Retinal pigment epithelial cell (primary cell): ENCODE measurements at places on chromosomes 2 and 18.

DNA sequence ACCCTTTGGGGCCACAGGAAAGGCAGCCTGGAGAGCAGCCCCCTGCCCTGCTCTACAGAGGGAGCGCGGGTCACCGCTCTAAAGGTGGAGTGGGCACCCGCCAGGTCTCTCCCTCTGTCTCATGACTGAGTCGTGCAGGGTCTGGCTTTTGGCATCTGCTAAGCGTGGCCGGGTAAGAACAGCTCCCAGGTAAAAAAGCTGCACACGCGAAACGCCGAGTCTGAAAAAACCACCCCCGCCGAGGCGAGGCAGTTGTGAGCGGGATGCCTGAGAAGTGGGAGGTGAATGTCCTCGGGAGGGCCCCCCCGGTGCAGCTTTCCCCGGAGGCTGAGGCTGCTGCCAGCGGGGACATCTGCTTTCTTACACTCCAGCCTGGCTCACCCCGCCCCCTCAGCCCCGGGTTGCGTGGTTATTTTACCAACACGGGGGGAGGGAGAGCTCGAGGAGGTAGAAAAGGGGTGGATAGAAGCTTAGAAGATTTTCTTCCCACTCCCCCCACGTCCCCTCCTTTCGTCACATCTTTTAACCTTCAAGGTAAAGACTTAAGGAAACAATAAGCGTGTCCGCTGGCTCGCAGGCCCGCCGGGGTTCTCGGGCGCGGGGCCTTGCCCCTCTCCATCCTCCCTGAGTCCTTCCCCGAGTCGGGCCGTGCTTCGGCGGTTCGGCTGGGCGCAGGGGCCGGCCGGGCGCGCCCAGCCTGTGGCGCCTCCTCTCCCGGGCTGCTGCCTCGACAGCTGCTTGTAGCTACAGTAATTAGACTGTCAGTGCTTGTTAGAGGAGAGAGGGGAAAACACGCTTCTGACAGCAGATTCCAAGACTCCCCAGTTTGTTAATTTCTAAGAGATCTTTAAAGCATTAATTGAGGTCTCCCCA, 70.6 kb upstream of the PSMD14 start:
- DNase-seq: no peak

DNA sequence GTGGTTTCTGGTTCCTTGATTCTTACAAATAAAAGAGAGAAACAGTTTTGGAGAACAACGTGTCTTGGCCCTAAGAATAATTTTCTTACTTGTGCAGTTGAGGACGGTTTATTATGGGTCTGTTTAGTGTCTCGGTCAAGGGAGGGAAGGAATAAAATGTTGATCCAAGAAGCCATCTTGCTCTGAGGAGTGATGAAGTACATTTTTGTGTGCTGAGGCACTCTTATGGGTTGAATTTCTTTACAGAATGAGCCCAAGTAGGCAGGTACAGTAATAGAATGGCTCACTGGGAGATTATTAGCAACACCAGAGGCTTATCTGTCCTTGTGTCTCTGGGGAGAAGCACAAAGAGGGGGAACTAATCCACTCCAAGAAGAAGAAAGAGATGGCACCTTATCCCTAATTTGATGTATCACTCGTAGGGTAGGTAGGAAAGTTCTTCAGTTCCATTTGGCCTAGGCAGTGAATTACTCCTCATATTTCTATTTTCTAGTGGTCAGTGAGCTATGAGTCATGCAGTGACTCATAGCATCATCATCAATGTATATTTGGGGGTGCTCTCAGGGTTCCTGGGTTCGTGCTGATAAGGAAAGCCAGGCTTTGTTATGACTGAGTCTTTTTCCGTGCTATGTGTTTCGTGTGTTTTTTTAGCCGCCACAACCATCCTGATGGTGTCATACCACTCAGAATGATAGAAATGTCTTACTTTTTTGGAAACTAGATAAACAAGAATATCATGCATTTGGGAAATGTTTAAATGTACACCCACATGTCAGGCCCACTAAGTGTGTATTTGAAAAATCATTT, 250.1 kb upstream of the CTAGE1 start:
- peak; percentile 63 for DNase-seq

GRCh38 chr2:30152385-30152784, 5.6 kb downstream of the YPEL5 start:
- DNase-seq: no peak

DNA sequence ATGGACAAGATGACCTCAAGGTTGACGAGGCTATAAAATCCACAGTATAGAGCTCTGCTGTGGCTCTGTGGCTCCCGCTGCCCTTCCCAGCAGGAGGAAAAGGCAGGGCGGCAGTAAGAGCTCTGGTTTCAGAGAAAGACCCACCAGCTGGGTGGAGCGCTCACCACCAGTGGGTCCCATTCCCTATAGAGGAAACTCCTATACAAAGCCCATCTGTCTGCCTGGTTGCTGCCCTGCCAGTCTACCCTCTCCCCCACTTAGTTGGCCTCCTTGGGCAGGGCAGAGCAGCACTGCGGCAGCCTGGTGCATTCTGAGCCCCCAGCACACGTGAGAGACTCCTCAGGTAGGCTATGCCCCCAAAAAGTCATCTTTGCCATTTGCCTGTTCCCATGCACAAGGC, 26.5 kb downstream of the TNS1 start:
- no peak for DNase-seq

DNA sequence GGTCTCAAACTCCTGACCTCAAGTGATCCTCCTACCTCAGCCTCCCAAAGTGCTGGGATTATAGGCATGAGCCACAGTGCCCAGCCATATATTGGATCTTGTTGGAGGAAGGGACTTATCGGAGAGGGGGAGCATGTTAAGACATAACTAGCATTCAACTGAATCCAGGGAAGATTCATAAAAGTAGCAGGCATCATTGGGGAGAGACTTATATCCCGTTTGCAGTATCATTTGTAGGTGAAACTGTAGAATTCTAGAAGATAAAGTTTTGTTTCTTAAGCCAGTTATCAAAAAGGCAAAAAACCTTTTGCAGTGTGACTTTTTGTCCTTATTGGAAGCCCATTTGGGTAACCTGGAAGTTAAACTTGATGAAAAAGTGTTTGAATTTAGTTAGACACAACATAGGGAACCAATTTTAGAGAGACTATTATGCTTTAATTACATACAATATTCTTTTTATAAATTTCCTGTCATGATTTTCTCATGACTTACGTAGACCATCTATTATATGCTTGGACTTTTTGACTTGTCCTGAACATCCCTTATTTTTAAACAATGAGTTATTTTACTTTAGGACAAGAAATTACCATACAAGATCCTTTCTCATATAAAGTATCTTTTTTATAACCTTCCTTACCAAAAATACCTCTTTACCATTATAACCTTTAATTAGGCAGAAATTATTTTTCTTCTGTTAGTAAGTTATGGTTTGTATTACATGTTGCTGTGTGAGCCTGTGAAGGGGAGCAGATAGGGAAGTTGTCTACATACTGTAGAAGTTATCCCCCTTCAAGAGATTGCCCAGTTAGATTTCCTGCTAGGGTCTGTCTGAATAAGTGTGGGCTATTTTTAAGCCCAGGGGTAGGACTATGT, 20.3 kb downstream of the RAB3GAP1 start:
- DNase-seq: no peak

DNA sequence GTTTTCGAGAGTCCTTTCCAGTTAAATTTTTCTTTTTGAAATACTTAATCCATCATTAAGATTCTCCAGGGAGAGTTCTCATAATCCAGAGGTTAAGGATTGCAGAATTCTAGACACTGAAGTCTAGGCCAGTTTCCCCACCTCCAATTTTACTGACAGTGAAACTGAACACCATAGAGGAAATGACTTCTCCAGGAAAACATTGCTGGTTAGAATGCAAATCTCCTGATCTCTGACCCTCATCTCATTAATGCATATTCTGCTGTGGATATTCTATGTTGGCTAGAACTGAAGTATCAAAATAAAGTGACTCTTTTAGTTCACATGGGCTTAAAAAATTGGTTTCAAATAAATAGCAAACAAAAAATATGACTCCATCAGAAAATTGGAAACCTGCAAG, 105.8 kb upstream of the UGP2 start:
- no peak for DNase-seq

- no peak for DNase-seq
Measured at GRCh38 chr2:37641582-37642171, 29.8 kb downstream of the CDC42EP3 start.

- no peak for DNase-seq
Measured at GRCh38 chr2:133364636-133365035, 203.6 kb downstream of the NCKAP5 start.

DNA sequence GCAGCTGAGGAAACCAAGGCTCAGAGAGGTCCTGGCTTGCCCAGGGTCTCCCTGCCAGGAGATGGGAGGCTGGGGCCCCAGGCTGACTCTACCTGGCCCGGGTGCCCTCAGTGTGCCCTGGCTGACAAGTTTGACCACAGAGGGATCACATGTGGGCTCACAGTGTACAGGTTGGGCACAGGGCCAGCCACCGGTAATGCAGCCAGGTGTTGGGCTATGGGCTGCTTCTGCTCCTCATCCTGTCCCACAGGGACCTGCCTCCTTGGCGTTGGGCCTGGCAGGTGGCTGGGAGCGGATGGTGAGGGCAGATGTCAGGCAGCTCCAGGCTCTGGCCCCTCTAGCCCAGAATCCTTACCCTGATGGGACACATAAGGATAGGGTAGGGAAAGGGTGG, 250.5 kb downstream of the LOXHD1 start:
- DNase-seq: no peak

DNA sequence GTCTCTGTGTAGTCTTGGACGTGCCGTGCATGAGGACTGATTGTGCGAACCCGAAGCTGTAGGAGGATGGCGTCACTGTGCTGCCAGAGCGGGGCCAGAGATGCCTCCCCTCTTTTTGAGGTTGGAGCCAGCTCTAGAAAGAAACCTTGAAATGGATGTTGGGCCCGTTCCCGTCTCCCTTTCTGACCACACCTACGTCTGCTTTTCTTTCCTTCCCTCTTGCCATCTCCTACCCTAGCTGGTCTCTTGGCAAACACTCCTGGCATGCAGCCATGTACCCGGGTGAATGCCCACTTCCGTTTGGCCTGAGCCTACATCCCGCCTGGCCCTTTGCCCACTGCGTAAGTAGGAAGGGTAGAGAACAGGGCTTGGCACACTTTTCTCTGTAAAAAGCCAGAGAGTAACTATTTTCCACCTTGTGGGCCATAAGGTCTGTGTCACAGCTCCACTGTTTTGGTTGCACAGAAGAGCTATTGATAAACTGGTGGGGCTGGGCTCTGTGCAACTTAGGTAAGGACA, 37.4 kb downstream of the SH3BP4 start:
- DNase-seq: peak; percentile 80

- peak; percentile 61 for DNase-seq
Measured at GRCh38 chr2:69073928-69074570, 61.1 kb downstream of the ANTXR1 start.

- no peak for DNase-seq
Measured at GRCh38 chr2:178510384-178510783, 30.1 kb downstream of the PLEKHA3 start.

- DNase-seq: peak; percentile 52
Measured at GRCh38 chr2:144580521-144581161, 60.7 kb upstream of the ZEB2 start.

- DNase-seq: no peak
Measured at GRCh38 chr2:127386246-127386645, 1.5 kb downstream of the MAP3K2 start.

GRCh38 chr2:163198972-163199371, 360.4 kb upstream of the KCNH7 start:
- no peak for DNase-seq

GRCh38 chr2:810397-810796, 133.2 kb upstream of the TMEM18 start:
- no peak for DNase-seq

DNA sequence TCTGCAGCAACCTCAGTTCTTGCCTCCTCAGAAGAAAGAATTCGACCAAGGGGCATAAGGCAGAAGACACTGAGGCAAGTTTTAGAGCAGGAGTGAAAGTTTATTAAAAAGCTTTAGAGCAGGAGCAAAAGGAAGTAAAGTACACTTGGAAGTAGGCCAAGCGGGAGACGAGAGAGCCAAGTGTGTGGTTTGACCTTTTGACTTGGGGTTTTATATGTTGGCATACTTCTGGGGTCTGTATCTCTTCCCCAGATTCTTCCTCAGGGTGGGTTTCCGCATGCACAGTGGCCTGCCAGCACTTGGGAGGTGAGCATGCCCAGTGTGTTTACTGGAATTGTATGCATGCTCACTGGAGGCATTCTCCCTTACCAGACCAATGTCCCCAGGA, 59.3 kb upstream of the ANKRD44 start:
- no peak for DNase-seq

DNA sequence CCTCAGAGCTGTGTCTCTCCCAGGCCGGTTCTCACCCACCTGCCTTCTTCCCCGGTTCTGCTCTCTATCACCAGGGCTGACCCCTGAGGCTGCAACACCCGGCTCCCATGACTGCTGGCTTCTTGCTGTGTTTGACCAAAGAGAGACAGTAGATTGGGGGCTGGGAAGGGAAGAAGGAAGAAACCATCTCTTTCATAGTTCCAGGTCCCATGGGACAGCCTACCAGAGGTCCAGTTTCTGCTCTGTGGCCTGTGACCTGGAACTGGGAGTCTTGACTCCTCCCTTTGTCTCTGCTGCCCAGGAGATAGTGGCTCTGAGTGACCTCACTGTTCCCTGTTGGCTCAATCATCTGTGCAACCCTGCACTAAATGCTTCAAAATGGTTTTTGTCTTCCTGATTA, 38.1 kb downstream of the ALPK2 start:
- no peak for DNase-seq
